ENCODE measurements at places on chromosomes 2 and 18.

DNA sequence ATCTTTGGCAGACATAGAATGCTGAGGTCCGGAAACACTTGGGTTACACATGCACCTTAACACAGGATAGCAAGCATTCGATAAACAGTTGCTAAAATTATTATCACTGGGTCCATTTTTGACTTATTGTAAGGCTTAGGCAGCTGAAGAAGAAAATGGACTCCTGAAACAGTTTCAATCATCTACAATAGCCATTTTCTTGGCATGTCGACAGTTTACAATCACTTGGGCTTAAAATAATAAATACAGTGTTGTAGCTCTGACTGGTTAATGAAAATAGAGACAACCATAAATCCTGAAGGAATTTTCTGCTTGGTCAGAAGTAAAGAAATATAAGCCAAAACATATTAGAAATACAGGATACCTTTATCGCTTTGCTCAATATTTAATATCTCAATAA is 169.2 kb downstream of the XIRP2 start:
- DNase-seq: no peak

- no peak for DNase-seq
These were observed 95.5 kb downstream of the THNSL2 start for GRCh38 chr2:88265352-88266303.

GRCh38 chr18:49524349-49524748 is 37.3 kb upstream of the C18orf32 start:
- no peak for DNase-seq

GRCh38 chr2:74513605-74514367 is 464 bp upstream of the TLX2 start:
- DNase-seq: no peak

GRCh38 chr2:110167326-110168000 is 37.4 kb downstream of the NPHP1 start:
- DNase-seq: peak; percentile 25

- no peak for DNase-seq
These were observed 49.1 kb upstream of the MYCN start for GRCh38 chr2:15890936-15891905.

DNA sequence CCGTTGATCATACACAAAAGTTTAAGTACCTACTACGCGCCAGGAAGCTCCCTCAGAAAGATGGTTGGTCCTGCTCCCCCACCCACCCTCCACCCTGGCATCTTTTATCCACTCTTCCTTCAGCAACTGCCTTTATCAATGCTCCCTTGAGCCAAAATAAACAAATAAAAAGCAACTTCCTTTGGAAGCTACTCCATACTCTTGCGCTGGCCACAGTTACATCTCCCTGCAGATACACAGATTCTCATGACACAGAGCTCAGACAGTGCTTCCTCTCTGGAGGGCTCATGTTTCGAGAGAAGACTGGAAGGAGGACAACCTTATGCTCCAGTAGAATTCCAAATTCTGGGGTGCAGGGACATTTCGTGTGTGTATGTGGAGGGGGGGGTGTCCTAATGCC is 3.8 kb upstream of the STEAP3 start:
- no peak for DNase-seq

DNA sequence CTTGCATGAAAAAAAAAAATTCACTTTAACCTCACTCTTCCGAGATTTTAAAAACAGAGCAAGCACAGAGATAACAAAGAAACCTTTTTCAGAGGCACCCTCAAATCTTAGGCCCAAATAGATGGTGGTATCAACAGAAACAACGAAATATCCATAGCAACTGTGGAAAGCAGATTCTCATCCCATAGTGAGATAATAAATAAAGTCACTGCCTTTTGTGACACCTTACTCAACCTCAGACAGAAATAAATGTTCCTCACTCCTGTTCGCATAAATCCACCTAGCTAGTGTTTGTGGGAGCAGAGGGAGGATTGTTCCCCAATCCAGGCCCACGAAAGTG is 60.9 kb upstream of the RTN4 start:
- no peak for DNase-seq

DNA sequence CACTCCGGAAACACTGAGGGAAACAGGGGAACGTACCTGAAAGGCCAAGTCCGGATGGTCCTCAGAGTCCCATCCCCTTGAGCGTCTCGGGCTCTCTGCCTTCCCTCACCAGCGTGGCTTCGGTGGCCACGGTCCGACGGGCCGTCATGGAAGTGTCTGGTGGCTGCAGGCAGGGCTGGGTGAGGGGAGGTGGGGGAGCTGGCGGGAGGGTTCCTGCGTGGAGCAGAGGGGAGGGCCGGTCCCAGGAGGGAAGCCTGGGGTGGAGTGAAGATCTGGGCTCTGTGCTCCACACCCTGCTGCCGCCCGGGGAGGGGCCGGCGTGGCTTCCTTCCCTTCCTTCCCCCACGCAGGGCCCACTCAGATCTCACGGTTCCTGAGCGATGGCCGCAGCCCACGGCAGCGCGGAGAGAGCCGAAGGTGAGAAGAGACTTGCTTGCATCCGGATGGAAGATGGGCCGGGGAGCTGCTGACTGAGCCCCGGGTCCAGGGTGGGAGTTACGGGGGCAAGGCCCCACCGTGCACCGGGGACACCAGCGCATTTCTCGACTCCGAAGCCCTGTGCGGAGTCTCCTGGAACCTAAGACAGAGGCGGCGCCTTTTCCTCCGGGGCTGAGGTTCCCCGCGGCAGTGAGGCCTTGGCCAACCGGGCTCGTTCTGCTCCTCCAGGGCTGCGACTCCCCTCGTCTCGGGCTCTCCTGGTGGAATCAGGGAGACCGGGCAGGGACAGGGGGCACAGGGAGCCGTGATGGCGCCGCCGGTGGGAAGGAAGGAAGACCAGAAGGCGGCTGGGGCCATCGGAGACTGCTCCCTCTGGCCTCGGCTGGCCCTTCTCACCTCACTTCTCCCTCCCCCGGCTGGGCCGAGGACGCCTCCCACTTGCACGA is 49.1 kb downstream of the KCNF1 start:
- no peak for DNase-seq

GRCh38 chr2:226932443-226932842 is 96.6 kb downstream of the RHBDD1 start:
- DNase-seq: no peak

GRCh38 chr2:195238826-195239225 is 418.2 kb upstream of the SLC39A10 start:
- no peak for DNase-seq

DNA sequence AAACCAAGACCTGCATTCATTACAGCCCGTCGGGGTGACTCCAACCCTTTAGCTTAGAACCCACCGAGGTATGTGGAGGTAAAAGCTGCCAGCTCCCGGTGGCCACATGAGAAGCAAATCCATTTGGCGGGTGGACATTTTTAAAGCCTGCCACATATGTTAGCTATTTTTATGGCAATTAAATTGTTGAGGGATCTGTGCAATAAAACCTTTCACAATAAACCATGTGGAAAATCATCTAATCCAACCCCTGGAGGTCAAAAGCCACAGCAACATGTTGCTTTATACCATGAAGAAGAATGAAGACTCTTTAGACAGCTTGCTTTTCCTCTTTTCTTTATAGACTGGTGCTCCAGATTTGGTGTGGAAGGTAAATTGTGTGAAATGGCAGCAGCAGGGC is 176.3 kb downstream of the AGPS start:
- DNase-seq: no peak

- no peak for DNase-seq
These were observed 128.0 kb downstream of the EPHA4 start for GRCh38 chr2:221444106-221444505.

DNA sequence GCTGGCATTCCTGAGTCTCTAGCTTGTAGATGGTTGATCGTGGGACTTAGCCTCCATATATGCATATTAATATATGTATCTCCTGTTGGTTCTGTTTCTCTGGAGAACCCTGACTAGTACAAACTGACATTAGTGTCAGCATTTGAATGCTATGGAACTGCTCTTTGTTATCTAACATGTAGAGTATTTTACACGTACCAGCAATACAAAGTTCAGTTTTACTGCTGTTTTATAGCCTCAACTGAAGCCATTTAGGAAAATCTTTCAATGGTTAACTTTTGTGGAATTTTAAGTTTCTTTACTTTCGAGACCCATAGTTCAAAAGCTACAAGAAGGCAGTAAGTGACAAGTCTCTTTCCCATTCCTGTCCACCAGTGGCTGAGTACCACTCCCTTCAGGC is 418.4 kb downstream of the NUP35 start:
- DNase-seq: no peak

- no peak for DNase-seq
These were observed 225.0 kb downstream of the SUCLG1 start for GRCh38 chr2:84234103-84234502.

All from iPS DF 6.9 (cell line).